ENCODE measurements at places on chromosomes 16 and 17. TPM values are rescaled to one million over a fixed set of nuclear protein-coding genes. Genes with fewer than 3 reads are reported as not detected.

The CRISPLD2 gene
- 1.0 TPM for total RNA-seq

The AHSP gene
- not detected for total RNA-seq

The ZPBP2 gene
- not detected for total RNA-seq

The IGSF6 gene
- total RNA-seq: not detected

The FNDC8 gene
- total RNA-seq: not detected

The CD300LF gene
- total RNA-seq: not detected

The KRTAP4-16 gene
- total RNA-seq: not detected

The HIGD1B gene
- not detected for total RNA-seq

Measured in dermis blood vessel endothelial cell (primary cell).